ENCODE measurements at places on chromosomes 5 and 9.

- no peak for DNase-seq
Measured at GRCh38 chr5:17154211-17154996, 63.0 kb upstream of the BASP1 start.

DNA sequence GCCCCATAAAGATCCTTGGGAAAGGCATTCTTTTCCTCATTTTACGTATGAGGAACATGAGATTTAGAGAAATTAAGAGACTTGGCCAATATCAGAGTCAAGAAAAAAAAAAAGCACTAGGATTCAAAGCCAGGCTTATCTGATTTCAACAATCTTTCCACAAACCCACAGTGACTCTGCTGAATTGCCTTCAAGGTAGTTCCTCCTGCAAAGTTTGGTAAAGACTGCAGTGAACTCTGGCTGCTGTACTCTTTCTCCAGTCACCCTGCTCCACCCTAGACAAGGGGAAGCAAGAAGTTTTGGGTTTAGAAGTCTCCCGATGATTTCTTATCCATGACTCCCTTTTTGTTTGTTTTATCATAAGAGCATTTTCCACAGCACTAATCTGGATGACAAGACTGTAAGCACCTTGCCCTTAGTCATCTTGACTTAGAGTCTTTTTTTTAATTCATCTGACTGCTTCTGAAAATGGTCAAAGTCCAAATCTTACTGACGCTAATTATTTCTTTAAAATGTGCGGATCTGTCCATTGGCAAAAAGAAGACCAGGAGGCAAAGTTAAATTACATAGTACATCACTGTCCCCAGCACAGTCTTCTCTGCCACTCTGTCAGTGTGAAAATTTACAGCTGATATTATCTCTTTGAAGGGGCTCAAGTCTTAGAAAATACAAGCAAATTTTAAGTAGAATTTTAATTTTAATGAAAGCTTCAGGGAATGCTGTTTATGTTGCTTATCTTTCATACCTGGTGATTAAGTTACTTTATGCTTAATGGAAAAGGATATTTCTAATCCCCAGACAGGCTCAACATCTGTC is 180.1 kb downstream of the TTLL11 start:
- no peak for DNase-seq

DNA sequence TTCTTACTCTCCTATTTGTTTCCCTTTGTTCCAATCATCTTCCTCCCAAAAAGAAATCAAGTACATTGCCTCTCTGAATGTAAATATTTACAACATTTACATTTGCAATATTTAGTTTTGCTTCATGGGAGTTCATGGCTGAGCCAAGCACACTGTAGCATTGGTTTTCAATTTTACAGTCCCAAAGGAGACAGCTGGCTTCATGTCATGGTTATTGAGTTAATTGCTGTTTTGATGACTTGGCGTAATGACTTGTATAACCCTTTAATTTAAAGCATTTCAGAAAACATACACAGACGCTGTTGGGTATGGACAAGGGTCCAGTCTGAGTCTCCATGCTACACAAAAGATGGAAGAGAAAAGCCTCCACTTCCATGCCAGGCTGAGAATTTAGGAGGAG is 25.6 kb upstream of the VLDLR start:
- no peak for DNase-seq

- DNase-seq: no peak
Measured at GRCh38 chr9:78386348-78386747, 89.4 kb downstream of the PSAT1 start.

DNA sequence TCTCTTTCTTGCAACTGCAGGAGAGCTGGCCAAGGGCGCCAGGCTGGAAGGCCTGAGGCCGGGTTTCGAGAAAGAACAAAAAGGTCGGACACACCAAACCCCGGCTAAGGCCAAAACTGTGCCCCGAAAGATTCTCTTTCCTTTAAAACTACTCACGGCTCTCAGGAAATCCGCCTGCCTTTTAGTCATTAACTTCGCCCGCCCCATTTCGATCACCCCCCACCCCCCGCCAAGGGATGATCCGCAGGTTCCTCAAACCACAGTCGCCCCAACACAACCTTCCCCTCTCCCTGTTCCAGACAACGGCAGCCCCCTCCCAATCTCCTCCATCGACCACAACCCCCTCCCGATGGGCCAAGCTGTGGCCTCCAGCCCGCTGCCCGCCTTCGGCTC is 536 bp downstream of the FEM1C start:
- no peak for DNase-seq

DNA sequence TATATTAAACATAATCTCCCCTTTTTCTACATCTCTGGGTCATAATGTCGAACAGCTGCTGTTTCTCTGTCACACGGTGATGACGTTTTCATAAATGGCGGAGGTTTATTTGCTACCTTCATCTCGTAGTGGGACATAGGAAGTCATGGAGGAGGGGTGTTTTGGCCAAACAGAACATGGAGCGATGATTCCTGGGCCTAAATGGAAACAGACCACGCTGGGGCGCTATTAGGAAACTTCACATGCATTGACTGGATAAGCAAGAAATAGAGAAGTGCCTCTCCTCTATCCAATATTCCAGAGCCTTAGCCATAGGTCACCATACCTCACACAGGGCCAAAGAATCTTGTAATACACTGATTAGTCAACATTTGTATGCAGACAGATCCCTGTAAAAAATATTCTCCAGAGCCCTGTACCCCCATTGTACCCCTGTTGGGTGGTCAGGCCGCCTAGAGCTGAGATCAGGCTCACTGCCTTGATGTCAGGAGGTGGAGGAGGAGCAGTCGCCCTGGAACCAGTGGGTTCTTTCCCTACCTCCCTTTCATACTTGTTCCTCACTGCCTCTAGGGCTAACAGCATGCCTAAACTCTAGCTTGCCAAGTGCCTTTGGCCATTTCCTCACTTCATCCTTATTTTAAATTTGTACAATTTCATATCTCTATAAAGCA is 77.8 kb upstream of the SPIN1 start:
- no peak for DNase-seq

DNA sequence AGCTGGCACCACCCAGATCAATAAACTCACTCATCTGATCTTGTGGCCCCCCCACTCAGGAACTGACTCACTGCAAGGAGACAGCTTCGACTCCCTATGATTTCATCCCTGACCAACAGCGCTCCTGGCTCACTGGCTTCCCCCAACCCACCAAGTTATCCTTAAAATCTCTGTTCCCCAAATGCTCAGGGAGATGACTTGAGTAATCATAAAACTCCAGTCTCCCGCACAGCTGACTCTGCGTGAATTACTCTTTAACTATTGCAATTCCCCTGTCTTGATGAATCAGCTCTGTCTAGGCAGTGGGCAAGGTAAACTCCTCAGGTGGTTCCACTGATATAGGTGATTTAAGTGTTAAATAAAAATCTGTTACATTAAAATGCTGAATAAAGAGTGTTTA is 1.9 kb upstream of the TRIM32 start:
- no peak for DNase-seq

DNA sequence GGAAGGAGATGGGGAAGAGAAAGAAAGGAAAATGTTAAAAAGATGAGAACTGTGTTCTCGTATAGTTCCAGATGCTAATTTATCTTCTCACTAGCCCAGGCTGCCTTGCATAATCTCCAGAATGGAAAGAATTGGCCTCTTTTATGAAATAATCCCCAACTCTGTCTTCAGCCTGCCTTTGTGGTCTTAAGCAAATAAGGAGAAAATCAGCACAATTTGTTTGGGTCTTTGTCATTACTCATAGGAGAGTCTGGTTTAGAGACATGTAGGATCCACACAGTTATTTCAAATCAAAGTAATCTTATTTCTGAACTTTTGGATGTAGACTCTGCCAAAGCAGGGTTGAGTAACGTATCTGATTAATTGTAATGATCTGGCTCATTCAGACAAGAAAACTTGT is 50.7 kb upstream of the CAMK4 start:
- no peak for DNase-seq

- no peak for DNase-seq
Measured at GRCh38 chr5:144028058-144028457, 142.4 kb downstream of the YIPF5 start.

GRCh38 chr5:1019001-1019905 is 10.7 kb downstream of the NKD2 start:
- no peak for DNase-seq

GRCh38 chr5:77630114-77630680 is 8.3 kb downstream of the OTP start:
- no peak for DNase-seq

DNA sequence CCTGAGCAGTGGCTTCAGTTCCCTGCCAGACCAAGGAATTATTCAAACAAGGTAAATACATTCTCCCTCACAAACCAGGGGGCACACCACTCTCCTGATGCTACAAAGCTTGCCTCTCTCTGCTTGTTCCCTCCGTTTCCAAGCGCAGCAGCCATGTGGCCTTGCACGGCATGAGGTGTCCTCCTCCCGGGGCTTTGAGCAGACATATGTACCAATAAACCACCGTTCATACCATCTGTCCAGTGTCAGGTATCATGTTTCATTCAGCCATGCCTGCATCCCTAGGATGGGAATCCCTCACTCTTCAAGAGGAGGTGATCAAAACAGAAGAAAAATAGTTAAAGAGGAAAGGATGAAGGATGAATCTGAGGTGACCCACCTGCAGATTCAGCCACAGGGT is 282.7 kb downstream of the ENC1 start:
- no peak for DNase-seq

DNA sequence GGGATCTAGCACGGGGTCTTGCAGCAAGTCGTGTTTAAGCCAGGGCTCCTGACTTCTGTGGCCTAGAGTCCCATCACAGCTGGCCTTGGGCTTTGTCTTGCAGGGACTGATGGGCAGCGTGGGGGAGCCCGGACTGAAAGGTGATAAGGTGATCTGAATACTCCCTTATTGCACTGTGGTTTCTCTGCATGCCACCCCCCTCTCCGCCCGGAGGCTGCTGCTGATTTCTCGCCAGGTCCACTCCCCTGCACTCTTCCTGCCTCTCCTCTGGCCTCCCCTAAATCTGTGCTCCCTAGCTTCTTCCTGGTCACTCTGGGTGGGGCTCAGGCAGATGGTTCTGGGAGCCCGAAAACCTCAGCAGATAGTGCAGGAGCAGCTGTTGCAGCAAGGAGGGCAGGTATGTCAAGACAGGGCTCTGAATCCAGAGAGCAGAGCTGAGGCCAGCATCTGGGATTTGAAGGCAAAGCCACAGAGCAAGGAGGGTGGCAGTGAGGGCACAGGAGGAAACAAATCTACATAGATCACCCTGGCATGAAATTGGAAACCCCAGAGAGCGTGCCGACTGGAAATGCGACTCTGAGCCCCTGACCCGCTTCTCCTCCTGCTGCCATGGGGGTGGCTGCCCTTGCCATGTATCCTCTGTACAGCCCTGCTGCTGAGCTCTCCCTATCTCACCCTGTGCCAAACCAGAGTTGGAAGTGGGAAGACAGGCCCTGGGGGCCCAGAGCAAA is 76.5 kb downstream of the COL27A1 start:
- no peak for DNase-seq
